HS-5 (cell line): ENCODE measurements at places on chromosomes 1 and 21.

DNA sequence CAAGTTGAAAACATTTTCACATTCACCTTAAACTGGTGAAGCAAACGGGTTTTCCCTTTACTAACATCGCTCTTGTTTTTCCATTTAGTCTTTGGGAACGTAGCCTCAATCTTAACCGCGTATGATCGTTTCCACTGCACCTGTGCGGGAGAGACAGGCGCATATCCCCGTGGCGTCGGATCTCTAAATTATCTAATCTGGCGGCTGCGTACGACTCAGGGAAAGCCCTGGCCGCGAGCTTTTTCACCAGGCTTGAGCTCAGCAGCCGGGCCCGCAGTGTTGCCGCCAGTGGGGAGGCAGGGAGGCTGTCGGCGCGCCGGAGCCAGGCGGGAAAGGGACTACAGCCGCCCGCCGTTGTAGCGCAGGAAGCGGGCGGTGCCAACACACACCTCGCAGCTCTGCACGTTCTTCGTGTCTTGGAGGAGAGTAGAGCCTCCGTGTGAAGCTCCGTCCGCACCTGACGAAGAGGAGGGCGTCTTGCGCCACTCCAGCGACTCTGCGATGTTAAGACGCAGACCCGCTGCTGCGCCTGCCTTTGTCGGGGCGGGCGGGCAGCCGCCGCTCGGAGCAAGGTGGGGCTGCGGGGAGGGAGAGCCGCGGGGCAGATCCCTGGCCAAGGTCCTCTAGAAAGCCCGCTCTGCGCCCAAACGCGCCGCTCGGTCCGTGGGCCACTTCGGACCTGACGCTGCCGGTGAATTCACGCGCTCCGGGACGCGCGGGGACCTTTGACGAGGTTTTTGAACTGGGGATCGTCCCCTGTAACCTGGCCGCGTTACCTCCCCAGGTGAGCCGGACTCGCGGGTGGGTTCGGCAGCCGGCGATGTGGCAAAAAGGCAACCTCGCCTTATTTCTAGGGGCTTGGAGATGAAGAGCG is 18.5 kb upstream of the TBX15 start:
- no peak for DNase-seq

DNA sequence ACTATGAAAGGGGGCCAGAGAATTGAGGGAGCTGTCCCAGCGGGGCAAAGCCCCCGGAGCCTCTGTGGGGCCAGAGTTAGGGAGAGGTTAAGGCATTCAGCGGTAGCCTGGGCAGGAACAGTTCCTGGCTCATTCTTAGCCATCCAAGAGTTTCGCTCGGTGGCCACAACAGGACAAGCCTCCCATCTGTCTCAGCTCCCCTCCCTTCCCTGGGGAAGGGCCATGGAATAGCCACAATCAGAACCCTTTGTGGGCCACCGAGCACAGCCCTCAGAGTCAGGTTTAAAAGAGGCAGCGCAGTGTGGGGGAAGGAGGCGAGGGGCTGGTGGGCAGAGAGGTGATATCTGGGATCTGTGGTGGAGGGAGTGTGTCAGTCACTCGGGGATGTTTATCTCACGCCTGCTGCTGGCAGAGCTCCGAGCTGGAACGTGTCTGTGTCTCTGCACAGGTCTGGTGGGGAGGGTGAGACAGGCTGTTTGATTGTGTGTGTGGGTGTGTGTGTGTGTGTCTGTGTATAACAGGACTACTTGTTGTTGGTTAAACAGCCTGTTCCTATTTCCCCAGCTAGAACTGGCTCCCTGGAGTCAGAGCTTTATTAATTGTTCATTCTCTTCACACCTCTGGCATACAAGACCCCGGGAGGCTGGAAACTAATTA is 49.6 kb upstream of the GOLT1A start:
- no peak for DNase-seq

DNA sequence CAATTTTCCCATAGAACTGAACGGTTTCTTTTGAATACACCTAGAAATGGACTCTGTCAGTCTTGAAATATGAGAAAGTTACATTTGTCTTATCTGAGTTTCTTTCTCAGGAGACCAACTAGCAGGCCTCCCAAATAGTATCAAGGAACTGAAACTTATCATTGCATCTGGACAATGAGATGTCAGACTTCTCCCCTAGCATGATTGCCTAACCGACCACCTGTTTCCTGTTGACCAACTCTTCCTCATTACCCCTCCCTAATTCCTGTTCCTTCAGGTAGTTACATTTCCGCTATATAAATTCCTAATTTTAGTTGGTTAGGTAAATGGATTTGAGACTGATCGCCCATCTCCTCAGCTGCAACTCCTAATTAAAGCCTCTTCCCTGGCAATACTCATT is 1587.3 kb downstream of the NCAM2 start:
- no peak for DNase-seq

GRCh38 chr1:161227196-161227871 is 1.5 kb downstream of the TOMM40L start:
- DNase-seq: no peak

- no peak for DNase-seq
These were observed 22.2 kb upstream of the IFFO2 start for GRCh38 chr1:18978706-18979105.

- DNase-seq: no peak
These were observed 22.7 kb downstream of the PANK4 start for GRCh38 chr1:2503554-2504224.

GRCh38 chr1:180548686-180549317 is 10.0 kb upstream of the OVAAL start:
- DNase-seq: no peak

DNA sequence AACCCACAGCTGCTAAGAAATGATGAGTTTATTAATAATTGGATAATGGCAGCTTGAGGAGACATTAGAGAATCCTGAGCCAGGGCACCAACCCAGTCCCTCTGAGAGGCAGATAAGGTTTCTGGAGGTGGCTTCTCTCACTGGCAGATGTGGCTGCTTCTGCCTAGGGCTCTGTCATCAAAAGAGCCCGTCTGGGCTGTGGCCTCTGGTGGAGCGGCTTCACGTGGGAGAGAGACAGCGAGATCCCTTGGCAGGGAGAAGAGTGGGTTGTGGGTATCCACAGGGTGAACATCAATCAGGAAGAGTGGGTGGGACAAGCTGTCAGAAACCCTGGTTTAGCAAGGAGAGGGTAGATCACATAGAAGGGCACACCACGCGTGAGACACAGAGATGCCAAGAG is 30.0 kb downstream of the VWA5B1 start:
- no peak for DNase-seq

DNA sequence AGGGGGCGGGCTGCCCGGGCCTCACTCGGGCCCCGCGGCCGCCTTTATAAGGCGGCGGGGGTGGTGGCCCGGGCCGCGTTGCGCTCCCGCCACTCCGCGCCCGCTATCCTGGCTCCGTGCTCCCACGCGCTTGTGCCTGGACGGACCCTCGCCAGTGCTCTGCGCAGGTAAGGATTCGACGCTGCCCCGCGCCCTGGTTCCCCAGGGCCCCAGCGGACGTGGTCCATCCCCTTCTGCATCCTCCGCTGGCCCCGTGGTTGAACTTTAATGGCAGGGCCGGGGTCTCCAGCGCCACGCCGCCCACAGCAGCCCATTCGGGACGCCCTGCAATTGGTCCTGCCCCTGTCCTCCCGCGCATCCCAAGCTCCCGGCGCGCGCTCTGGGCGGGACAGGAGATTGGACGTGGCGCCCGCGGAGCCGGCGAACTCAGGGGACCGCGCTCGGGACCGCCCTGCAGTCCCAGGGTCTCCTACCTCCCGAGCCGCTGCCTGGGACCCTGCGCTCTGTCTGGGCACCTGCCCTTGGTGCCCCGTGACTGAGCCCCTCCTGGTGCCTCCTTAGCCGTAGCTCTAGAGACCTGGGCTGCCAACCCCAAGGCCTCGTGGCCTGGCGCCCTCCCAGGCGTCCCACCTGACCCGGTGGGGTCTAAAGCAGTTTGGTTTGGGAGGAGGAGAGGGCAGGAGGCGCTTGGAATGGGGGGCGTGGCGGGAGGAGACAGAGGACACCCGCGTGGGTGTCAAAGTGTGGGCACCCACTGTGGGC is at the start of gene ALPL:
Gene ALPL (plus strand): TSS at position 73 of the 762 bp plus-strand sequence. CDS start 44,659 bp downstream, outside the sequence.
- no peak for DNase-seq

GRCh38 chr1:240287722-240288121 is 196.0 kb downstream of the FMN2 start:
- DNase-seq: no peak

- DNase-seq: no peak
These were observed 130.9 kb downstream of the FOXD2 start for GRCh38 chr1:47568763-47569162.

DNA sequence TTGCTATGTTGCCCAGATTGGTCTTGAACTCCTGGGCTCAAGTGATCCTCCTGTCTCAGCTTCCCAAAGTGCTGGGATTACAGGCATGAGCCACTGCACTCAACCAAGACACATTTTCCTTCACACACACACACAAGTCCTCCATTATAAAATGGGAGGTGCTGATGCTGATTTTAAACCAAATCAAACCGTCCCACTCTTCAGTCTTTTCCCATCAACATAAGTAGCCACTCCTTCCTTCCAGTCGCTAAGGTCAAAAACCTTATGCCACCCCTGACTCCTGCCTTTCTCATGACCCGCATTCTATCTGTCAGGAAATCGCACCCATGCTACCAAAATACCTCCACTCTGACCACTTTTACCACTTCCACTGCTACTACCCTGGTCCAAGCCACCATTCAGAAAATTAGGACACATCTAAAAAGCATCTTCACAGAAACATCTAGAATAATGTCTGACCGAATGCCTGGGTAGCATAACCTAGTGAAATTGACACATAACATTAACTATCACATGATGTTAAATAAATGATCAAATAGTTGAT is 28.0 kb upstream of the IFNGR2 start:
- no peak for DNase-seq

- DNase-seq: no peak
These were observed 18.4 kb upstream of the CASQ1 start for GRCh38 chr1:160171980-160172379.

- DNase-seq: no peak
These were observed 2.8 kb upstream of the KCNA3 start for GRCh38 chr1:110677526-110677925.

DNA sequence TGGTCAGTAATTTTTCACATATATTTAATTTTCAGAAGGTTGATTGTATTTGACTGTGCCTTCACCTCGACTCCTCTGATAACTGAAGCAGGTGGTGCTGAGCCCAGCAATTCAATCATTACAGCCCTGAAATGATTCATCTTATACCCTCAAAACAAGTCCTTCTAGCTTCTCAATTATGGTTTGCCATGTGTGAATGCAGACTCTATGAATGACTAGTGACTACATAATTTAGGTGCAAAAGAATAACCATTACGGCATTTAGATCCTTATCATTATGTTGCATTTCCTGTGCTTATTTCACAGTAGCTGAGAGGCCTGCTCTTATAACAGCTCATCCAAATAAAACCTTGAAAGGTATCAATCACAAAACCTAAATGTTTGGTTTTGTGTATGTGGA is 54.0 kb upstream of the COL11A1 start:
- no peak for DNase-seq

DNA sequence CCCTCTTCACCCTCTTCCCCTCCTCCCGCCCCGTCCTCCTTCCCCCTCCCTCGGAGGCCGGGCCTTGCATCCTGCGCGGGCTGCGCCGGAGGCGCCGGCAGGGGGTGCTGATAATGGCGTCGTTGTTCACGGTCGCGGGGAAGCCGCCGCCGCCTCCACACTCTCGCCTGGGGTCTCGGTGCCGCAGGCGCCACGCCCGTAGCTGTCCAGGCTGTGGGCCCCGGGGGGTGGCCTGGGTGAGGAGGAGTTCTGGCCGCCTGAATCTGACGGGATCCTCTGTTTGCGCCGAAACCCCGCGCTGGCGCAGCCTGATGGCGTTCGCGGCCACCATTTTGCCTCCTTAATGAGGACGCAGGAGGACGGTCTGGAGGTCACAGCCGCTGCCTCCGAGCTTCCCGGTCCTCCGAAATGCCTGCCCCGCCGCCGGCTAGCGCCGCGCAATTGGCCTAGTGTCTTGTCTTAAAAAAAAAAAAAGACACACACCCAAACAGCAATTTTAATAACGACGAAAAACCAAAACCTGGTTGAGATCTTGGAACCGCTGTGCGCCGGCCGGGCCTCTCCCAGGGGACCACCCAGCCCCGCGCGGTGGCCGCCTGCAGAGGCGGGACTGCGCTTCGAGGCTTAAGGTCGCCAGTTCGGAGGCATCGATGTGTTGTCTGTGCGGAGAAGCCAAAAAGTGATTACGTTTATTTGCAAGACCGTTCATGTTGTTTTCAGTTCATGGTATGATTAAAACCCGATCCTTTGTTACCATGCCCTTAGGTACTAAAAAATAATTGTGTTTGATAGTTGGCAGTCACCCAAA is 106.6 kb upstream of the HNRNPU start:
- DNase-seq: peak; percentile 87

GRCh38 chr1:201590474-201590873 is 51.5 kb downstream of the NAV1 start:
- no peak for DNase-seq

DNA sequence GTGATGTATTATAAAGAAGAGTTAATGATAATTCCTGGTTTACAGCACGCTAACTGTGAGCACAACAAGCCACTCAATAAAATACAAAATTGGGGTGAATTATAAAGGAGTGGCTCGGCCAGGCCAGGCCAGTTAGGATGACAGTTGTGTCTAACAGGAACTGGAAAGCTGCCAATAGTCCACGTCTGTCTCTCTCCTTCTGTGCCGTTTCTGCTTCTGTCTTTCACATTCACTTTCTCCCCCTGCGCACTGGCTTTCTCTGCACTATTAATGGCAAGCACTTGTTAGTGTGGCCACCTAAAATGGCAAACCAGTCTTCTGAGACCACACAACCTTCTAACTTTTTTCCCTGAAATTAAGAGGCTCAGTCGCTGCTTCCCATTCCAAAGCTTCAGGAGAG is 394.3 kb downstream of the NTNG1 start:
- no peak for DNase-seq

DNA sequence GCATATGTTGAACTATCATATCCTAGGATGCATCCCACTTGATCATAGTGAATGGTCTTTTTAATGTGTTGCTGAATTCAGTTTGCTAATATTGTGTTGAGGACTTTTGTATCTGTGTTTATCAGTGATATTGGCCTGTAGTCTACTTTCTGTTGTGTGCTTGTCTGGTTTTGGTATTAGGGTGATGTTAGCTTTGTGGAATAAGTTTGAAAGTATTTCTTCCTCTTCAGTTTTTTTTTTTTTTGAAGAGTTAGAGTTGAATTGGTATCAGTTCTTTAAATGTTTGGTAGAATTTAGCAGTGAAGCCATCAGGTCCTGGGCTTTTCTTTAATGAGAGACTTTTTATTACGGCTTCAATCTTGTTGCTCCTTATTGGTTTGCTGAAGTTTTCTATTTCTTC is 162.3 kb downstream of the VAV3 start:
- no peak for DNase-seq

- DNase-seq: no peak
These were observed 104.8 kb downstream of the NPHP4 start for GRCh38 chr1:5887349-5887970.

- DNase-seq: no peak
These were observed 163.2 kb downstream of the TNR start for GRCh38 chr1:175579956-175580750.
